NCI-H446 (cell line): ENCODE measurements at places on chromosomes 7 and 10.

- DNase-seq, result no peak
These were observed 269.7 kb upstream of the HABP2 start for GRCh38 chr10:113283189-113283588.

DNA sequence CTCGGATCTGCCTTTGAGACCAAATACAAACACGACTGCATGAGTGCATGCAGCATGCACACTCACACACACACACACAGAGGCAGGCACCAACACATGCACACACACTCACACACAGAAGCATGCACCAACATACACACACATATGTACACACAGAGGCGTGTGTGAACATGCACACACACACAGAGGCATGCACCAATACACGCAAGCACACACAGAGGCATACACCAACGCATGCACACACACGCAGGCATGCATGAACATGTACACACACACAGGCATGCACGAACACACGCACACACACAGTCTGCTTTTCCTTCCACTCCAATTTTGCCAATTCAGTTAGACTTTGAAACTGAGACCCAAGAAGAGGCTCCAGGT, 67.3 kb upstream of the COL13A1 start:
- DNase-seq, result no peak

- no peak for DNase-seq
These were observed 242.8 kb downstream of the BAMBI start for GRCh38 chr10:28920091-28920490.

- DNase-seq, result no peak
These were observed 157.2 kb downstream of the CHRM2 start for GRCh38 chr7:137025469-137026175.

GRCh38 chr7:97017192-97018125, 7.2 kb downstream of the DLX5 start:
- no peak for DNase-seq

GRCh38 chr10:106402458-106402857, 762.0 kb downstream of the SORCS1 start:
- DNase-seq, result no peak

DNA sequence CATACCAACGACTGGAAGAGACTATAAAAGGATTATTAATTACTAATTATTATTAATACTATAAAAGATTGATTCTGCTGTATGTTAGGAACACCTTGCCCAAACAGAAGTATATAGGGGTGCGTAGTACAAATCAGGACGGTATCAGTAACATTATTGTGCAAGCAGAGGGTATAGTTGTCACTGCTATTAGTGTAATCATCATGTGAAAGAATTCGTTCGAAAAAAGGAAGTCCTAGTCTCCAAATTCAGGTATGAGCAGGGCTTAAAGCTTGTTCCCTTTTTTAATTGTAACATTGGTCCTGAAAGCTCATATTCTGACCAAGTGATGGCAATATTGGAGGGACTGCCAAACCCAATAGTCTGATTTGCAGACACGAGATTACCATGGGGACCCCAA, 81.8 kb downstream of the THSD7A start:
- DNase-seq, result no peak
